ENCODE measurements at places on chromosomes 16 and 17. TPM values are rescaled to one million over a fixed set of nuclear protein-coding genes. Genes with fewer than 3 reads are reported as not detected.

DNA sequence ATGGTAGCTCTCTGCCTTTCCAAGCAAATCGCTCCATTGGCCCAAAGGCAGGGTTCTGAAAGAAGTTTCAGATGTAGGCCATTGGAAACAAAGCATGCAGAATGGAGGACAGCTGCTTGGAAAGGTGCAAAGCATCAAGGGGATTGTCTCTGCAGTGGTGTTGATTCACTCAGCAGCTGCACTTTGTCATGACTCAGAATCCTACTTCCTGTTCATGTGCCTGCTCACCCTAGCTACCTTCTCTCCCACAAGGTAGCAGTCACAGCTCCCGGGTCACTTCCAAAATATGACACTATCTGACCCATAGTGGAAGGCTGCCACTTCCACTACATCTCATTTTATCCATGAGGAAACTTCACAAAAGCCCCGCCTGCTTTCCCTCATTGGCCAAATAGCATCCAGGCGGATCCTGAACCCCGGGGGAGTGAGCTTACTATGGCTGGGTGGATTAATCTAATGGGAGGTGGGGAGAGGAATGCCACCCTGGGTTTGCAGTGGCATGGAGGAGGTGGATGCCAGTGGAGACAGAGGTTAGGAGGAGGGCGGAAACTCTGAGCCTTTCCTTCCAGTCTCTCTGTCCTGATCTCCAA lies 74.7 kb upstream of the NKD1 start:
- DNase-seq, result no peak

- no peak for DNase-seq
Measured at GRCh38 chr16:58198803-58199411, 1.0 kb upstream of the CSNK2A2 start.

- DNase-seq, result no peak
Measured at GRCh38 chr16:47697826-47698225, 236.7 kb downstream of the PHKB start.

- no peak for DNase-seq
Measured at GRCh38 chr17:2023692-2024571, 1.2 kb downstream of the RTN4RL1 start.

DNA sequence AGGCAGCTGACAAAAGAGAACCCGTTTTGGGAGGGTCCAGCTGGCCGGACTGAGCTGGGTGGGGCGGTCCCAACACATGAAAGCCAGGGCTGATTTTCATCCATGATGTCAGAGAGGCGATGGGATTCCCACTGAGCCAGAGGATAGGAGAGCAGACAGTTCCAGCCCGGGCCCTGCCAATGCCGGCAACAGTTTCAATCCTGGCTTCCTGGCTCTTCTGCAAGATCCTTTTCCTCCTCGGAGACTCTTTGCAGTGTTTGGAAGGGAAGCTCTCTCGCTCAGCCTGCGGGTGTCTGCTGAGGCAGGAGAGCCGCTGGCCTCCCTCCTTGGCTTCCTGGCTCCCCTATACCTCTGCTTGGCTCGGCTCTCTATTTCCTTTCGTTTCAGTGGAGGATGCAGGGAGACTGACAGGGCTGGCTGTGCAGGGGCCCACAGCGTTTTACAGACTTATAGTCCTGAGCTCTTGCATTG lies 145.5 kb upstream of the SOX9 start:
- peak; percentile 85 for DNase-seq

The C16orf54 gene
- 0.65 TPM for total RNA-seq

The PYCARD gene
- total RNA-seq, result 8.2 TPM

The BTBD17 gene
- total RNA-seq, result not detected

The CIITA gene
- total RNA-seq, result 7.9 TPM

The PLXDC1 gene
- 14.1 TPM for total RNA-seq

DNA sequence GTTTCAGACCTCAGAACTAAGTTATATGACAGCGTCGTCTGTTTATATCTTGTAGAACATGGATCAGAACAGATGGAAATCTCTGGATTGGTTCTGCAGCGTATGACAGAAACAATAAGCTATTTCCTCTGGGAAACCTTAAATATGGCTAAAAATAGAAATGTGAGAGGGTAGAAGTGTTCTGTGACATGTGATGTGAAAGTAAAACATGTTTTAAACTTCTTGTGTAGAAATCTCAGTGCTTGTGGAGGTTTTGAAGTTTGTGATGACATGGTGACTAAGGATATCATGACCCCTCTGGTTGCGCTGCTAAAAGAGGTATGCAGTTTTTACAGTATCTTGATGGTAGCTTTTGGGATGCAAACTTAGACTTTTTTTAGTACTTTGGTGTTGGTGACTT lies 2.8 kb downstream of the HEATR3 start:
- no peak for DNase-seq

The EMP2 gene
- 81.0 TPM for total RNA-seq

- no peak for DNase-seq
Measured at GRCh38 chr16:64311241-64311640, 810.6 kb downstream of the CDH11 start.
